ENCODE measurements at places on chromosomes 16 and 17.

DNA sequence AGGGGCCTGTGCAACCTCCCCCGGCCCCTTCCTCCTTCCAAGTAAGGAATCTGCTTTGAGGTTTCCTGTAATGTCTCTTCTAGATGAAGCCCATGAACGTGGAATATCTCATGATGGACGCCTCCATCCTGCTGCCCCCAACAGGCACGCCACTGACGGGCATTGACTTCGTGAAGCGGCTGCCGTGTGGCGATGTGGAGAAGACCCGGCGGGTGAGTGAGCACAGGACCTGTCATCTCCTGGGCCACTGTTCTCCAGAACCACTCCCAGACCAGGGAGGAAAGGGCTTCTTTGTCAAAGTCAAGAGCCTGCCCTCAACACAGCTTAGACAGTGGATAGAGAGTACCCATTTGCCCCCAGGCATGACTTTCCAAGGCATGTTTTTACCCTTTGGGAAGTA is 107.1 kb downstream of the CLEC16A start:
- DNase-seq: no peak

DNA sequence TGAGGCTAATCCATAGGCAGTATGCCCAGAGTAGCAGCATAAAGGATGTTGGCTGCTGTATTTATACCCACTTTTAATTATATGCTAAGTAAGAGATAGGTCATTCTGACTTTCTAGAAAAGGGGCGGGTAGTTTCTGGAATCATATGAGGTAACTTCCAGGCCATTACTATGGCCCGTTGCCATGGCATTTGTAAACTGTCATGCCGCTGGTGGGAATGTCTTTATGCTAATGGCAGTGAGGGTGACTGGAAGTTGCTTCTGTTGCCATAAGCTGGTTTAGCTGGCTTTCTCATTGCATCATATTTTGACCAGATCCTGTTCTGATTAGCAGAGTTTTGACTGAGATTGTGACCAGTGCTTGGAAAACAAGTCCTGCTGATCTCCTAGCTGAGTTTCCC is 929.6 kb upstream of the CDH8 start:
- DNase-seq: no peak

DNA sequence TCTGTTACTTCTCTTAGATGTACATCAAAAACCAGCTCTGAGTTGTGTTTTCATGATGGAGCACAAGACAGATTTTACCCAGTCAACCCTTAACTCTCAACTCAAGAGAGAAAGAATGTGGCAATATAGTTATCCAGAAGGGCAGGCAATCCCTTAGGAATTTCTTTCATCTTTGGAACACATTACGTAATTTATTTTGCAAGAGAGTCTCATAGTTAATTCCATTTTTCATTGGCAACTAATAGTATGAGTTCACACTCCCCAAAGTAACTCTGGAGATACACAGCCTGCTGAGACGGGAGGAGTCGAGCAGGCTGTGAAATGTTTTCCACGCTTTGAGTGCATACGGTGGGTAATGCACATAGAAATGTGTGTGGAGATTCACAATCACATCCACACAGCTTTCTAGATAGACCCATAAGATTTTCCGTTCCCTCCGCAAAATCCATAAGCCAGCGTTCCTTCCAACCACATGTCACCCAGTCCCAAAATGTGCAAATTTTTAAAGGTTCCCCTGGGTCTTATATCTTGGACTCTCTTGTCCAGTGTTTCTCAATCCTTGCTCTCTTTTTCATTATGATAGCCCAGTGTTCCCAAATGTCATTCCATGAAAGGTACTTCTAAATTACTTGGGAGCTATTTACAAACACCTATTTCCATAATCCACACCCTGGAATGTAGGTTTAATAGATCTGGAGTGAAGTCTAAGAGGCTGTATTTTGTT is 8.4 kb upstream of the CDRT4 start:
- DNase-seq: peak; percentile 69

- no peak for DNase-seq
These were observed 856 bp upstream of the MON1B start for GRCh38 chr16:77190190-77190477.

GRCh38 chr17:73663614-73664013 is 19.4 kb upstream of the SDK2 start:
- DNase-seq: no peak

Data from fibroblast of skin of scalp (primary cell).